SJSA1 (cell line): ENCODE measurements at places on chromosomes 3 and 15. TPM values are rescaled to one million over a fixed set of nuclear protein-coding genes. Genes with fewer than 3 reads are reported as not detected.
A peak's percentile ranks its signal among the peaks of the same experiment; 100 is the strongest.

The MKRN3 gene
- total RNA-seq, result 0.11 and 0.38 TPM in 2 replicates

DNA sequence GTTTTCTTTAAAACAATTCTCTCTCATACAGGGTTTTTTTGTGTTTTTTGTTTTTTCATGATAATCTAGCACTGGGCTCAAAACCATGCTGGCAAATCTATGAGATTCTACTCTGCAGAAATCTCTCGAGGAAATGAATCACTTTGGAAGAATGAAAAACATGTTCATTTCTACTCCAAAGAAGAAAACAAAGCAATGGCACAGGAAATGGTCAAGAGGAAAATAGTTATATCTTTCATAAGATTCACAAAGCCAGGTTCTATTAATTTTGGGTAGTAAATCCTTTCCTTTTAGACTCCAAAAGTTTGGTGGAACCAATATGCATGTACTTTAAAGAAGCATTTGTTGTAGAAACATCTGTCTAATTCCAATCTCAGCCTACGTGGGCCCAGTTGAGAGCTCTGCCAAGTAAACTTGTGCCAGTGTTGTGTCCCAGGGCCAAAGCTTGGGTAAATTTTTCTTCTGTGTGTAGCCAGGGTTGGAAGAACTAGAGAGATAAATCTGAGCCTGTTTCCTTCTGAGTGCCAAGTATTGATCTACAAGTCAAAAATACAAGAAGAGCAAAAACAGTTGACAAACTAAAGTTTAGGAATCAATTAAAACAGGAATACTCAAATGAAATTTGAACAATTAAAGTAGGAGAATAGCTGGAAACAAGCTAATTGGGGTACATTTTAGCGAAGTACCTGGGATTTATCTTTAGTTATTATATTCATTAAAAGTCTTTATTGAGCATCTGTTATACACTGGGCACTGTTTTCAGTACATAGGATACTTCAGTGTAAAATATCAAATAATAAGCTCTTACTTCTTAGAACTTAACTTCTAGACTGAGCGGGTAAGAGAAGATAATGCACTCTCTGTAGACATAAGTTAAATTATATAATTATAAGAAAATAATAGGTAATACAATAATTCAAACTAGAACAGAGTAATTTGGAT is 657.5 kb upstream of the NECTIN3 start:
- H3K4me1 ChIP-seq, result peaks cover 35% of the 10 kb centered on the region
- H3K4me3 ChIP-seq, result no peak overlapping the region
- H3K36me3 ChIP-seq, result 0 out of 2 replicates have a peak, but pooled peaks cover 2% of the 10 kb centered on the region
- DNase-seq, result peak; percentile 87

The PLS1 gene
- total RNA-seq, result 5.2 and 5.4 TPM in 2 replicates

GRCh38 chr15:97652700-97653167 is 307.8 kb upstream of the ARRDC4 start:
- no peak overlapping the region for H3K27ac ChIP-seq
- H3K27me3 ChIP-seq, result no peaks in the 10 kb centered on the region
- no peak overlapping the region for H3K4me3 ChIP-seq
- DNase-seq, result no peak
- H3K4me1 ChIP-seq, result no peaks in the 10 kb centered on the region

DNA sequence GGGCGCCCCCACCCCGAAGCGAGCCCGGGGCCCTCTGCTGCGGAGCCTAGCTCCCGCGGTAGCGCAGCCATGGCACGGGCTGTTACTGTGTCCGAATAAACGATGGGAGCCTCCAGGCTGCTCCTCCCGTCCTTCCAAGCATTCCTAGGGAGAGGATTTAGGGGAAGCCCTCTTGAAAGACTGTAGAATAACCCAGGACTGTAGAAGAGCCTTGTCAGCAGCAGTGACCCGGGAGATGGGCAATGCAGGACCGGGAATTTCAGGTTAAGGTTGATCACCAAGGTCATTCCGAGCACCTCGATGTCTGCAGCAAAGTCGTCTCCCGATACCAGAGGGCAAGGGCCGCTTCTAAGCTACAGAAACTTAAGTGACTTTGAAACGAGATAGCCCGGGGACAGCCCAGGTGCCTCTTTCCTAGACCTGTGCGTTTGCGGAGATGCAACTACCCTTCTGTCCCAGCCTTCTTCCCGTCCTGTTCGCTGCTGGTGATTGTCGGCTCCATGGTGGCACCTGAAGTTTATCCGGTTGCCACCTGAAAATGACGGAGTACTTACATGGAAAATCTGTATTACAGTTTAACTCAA is 753 bp upstream of the MYO5A start:
- peak overlapping the region; percentile 91 for H3K4me3 ChIP-seq
- no peak for DNase-seq
- peaks cover 4% of the 10 kb centered on the region; the same call in 1 of the 2 replicates for H3K36me3 ChIP-seq
- no peaks in the 10 kb centered on the region for H3K27me3 ChIP-seq
- H3K4me1 ChIP-seq, result peaks cover 18% of the 10 kb centered on the region
- 0 out of 2 replicates have a peak overlapping the region, but pooled peaks have one; percentile 24 for H3K27ac ChIP-seq

DNA sequence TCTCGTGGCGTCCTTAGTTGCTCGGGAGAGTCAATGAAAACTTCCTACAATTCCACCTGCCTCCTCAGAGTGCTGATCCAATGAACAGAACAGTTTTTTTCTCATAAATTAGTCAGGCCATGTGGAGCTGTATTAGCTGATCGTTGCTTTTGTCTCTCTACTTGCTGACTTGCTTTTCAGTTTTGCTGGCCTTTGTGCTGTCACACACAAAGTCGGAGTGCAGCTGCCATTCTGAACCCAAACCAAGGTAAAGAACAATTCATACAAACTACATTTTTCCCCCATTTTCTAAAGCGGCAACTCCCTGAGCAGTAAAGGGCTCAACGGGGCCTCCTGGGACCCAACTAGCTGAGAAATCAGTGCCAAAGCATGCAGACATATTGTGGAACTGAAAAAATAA is 43.1 kb downstream of the MEIS2 start:
- DNase-seq, result no peak
- no peaks in the 10 kb centered on the region for H3K27me3 ChIP-seq
- peaks cover 9% of the 10 kb centered on the region for H3K4me1 ChIP-seq

DNA sequence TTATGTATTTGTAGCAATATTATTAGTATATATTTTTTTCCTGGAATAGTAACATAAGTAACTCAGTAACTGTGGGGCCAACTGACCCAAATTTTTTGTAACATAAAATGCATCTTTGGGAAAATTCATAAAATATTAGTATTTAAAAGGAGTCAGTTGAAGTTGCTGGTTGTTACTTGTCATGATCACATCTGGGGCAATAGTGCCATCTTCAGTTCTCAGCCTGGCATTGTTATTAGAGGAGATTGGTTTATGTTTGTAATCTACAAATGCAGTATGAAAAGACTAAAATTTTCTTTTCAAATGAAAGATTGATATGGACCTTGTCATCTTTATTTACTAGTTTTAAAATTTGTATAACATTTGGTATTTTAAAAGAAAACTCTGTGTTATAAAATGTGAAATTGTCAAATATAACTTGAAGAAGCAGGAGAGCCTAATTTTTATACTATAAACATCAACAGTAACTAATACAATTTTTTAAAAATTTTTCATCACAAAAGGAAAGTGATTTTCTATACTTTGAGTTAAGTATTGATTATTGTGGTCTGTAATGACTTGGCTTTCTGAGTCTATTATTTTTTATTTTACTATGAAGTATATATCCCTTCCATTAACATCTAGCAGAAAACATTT is 38.8 kb upstream of the MLF1 start:
- no peak overlapping the region for H3K27ac ChIP-seq
- no peaks in the 10 kb centered on the region for H3K27me3 ChIP-seq
- no peak overlapping the region for H3K4me3 ChIP-seq
- H3K36me3 ChIP-seq, result no peaks in the 10 kb centered on the region

DNA sequence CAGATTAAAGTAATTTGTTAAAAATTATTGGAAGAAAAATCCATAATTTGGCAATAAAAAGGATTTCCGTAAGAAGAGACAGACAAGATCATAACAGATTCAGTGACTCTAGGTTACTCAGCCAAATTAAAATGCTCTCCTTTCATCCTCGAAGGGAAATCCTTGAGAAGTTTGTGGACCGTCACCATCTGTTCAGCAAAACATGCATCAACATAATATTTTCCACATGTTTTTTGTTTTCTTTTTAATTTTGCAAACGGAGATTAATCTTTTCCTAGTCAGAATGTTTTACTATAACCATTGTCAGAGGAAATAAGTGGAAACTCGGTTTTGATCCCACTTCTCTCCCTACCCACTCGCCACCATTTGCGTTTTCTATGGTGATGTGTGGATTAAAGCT is 128.3 kb downstream of the TMCO5A start:
- H3K27ac ChIP-seq, result no peak overlapping the region
- H3K27me3 ChIP-seq, result no peaks in the 10 kb centered on the region
- DNase-seq, result no peak
- no peaks in the 10 kb centered on the region for H3K36me3 ChIP-seq
- H3K4me1 ChIP-seq, result peaks cover 17% of the 10 kb centered on the region

- H3K27me3 ChIP-seq, result no peaks in the 10 kb centered on the region
- no peak overlapping the region for H3K27ac ChIP-seq
- H3K4me3 ChIP-seq, result no peak overlapping the region
- no peaks in the 10 kb centered on the region for H3K4me1 ChIP-seq
- H3K36me3 ChIP-seq, result no peaks in the 10 kb centered on the region
- no peak for DNase-seq
These were observed 34.2 kb downstream of the UACA start for GRCh38 chr15:70729164-70729563.

- H3K4me3 ChIP-seq, result no peak overlapping the region
- H3K4me1 ChIP-seq, result no peaks in the 10 kb centered on the region
- no peaks in the 10 kb centered on the region for H3K36me3 ChIP-seq
- H3K27me3 ChIP-seq, result no peaks in the 10 kb centered on the region
These were observed 203.2 kb upstream of the ICE2 start for GRCh38 chr15:60682115-60682514.

- H3K27ac ChIP-seq, result no peak overlapping the region
- peaks cover 24% of the 10 kb centered on the region for H3K4me1 ChIP-seq
- no peaks in the 10 kb centered on the region for H3K27me3 ChIP-seq
- H3K36me3 ChIP-seq, result no peaks in the 10 kb centered on the region
- no peak overlapping the region for H3K4me3 ChIP-seq
These were observed 77.9 kb downstream of the THBS1 start for GRCh38 chr15:39658740-39659139.

GRCh38 chr3:156163848-156164247 is 43.5 kb downstream of the KCNAB1 start:
- H3K4me1 ChIP-seq, result no peaks in the 10 kb centered on the region
- DNase-seq, result no peak
- H3K27ac ChIP-seq, result no peak overlapping the region
- no peaks in the 10 kb centered on the region for H3K36me3 ChIP-seq

DNA sequence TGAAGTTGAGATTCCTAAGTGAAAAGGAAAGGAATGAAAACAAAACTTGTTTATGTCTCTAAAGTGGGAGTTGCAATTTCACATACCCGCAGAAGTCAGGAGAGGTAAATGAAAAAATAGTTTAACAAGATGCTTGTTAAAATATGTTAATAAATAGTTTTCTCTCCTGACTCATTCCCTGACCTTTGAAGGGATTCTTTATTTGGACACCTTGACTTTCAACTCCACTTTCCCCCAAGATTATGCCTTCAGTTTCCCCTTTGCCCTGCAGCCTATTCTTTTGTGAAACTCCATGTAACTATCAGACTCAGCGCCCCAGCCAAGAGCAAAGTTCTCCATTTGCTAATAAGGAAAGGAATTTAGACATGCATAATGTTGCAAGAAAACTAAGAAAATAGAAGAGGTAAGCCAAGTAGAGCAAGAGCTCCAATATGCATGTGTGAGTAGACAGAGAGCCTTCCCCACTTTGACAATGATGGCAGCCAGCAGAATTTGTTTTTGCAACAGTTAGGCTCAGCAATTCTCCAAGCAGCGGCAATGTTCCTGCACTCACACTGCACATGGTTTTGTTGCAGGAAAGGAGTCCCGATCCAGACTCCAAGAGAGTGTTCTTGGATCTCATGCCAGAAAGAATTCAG is 61.2 kb downstream of the CD200 start:
- peak overlapping the region; percentile 97 for H3K27ac ChIP-seq
- H3K4me1 ChIP-seq, result peaks cover 48% of the 10 kb centered on the region
- DNase-seq, result peak; percentile 44
- no peak overlapping the region for H3K4me3 ChIP-seq

DNA sequence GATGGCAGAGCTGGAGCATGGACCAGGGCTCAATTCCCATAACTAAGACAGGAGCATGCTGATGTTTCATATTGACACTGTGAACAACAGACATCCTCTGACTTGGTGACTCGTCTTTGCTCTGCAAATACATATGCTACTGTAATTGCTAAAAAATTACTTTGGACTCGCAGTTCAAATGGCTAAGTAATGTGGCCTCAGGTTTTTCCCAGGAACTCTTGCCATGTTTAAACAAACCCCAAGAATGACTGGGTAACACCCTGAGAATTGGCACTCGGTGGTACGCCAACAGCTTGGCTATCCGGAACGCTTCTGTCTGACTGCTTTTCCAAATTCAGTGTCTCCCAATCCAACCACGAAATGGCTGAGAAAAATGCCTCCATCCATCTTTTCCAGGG is 456.7 kb upstream of the THBS1 start:
- H3K4me1 ChIP-seq, result peaks cover 48% of the 10 kb centered on the region
- H3K27ac ChIP-seq, result no peak overlapping the region

GRCh38 chr15:37921527-37922385 is 12.7 kb upstream of the TMCO5A start:
- no peaks in the 10 kb centered on the region for H3K27me3 ChIP-seq
- no peaks in the 10 kb centered on the region for H3K36me3 ChIP-seq
- DNase-seq, result no peak
- no peaks in the 10 kb centered on the region for H3K4me1 ChIP-seq

GRCh38 chr3:35519936-35520335 is 119.4 kb upstream of the ARPP21 start:
- H3K27ac ChIP-seq, result no peak overlapping the region
- H3K27me3 ChIP-seq, result no peaks in the 10 kb centered on the region
- no peaks in the 10 kb centered on the region for H3K4me1 ChIP-seq

GRCh38 chr3:185631508-185632206 is 45.6 kb downstream of the SENP2 start:
- no peak overlapping the region for H3K27ac ChIP-seq
- peaks cover 23% of the 10 kb centered on the region for H3K36me3 ChIP-seq
- H3K4me1 ChIP-seq, result peaks cover 31% of the 10 kb centered on the region
- H3K27me3 ChIP-seq, result no peaks in the 10 kb centered on the region
- no peak for DNase-seq

GRCh38 chr3:20326541-20326940 is 140.5 kb upstream of the SGO1 start:
- no peaks in the 10 kb centered on the region for H3K36me3 ChIP-seq
- no peak overlapping the region for H3K27ac ChIP-seq
- no peaks in the 10 kb centered on the region for H3K27me3 ChIP-seq
- H3K4me3 ChIP-seq, result no peak overlapping the region
- H3K4me1 ChIP-seq, result no peaks in the 10 kb centered on the region
- no peak for DNase-seq

The ALG1L2 gene
- 1.8 TPM in 1 of 2 replicates, not detected in the other for total RNA-seq

The XCR1 gene
- total RNA-seq, result not detected in 2 replicates

The GASK1A gene
- not detected in 2 replicates for total RNA-seq

The CYP1A2 gene
- not detected in 2 replicates for total RNA-seq

The LMAN1L gene
- not detected in 2 replicates for total RNA-seq
